ENCODE measurements at places on chromosomes 2 and 18. TPM values are rescaled to one million over a fixed set of nuclear protein-coding genes. Genes with fewer than 3 reads are reported as not detected.

CPO gene
- not detected for total RNA-seq

TWIST2 gene
- total RNA-seq: not detected

ALPG gene
- not detected for total RNA-seq

SCYGR4 gene
- not detected for total RNA-seq

SCN3A gene
- total RNA-seq: 0.27 TPM

GATA6 gene
- 0.13 TPM for total RNA-seq

SETBP1 gene
- 1.6 TPM for total RNA-seq

ICA1L gene
- total RNA-seq: 2.8 TPM

DNA sequence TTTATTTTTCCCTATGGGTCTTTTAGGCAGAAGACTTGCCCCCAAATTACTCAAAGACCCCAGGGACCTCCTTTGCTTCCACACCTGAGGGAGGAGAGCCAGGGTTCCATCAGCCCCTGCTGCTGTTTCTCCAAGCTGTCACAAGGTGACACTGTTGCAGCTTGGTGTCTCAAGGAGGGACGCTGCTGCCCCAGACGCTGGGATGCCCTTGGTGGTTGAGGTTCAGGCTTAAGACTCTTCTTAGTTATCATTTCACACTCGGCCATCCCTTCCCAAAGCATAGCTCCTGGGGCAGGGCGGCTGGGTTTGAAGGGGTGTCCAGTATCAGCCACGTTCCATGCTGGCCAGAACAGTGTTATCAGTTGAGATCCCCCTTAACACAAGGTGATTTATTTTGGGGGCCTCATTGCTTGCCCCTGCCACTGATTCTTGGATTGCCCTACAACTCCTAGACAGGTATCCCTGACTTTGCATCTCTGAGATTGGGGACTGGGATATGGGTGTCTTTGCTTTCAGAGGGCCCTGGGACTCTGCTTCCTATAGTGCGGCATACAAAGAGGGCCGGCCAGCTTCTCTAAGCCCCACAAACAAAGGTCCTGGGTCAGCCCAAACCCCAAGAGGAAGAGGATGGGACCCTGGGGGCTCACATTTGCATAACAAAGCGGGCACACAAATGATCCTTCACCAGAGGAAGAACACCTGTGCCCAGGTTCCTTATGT lies 22.7 kb downstream of the GPR55 start:
- no peak for DNase-seq

DNA sequence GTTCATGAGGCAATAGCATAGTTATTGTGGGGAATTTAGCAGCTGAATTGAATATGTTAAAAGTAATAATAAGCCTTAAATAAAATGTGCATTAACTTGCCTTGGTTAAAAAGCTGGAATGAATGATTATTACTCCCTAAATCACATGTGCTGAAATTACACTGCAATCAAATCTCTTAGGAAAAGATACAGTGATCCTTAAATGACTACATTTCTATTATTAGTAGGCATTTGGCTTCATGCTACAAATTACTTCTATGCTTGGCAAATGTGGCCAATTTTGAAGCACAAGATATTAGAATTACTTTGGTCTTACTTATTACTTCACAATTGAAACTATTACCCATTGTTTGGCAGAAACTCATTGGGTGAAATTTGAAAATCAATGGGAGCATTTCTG lies 5.4 kb downstream of the RND3 start:
- no peak for DNase-seq

- no peak for DNase-seq
Observed at GRCh38 chr2:231037731-231038482, 584 bp downstream of the C2orf72 start.

GRCh38 chr2:72719416-72719815 lies 106.4 kb downstream of the EXOC6B start:
- DNase-seq: no peak

DNA sequence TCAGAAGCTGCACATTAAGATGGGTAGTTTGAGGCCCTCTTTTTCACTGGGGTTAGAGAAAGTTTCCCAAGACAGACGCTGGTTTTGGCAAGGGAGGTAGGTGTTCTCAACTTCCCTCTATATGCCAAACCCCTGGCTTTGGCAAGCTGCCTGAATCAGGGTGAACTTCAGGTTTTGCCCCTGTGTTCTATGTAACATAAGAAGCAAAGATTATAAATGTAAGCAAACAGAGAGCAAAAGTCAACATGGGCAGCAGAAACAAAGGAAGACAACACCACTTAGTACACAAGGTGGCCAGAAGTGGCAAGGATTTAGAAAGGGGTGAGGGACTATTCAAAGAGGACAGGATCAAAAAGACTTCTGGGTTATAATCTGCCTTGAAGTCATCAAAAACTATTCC lies 70.5 kb upstream of the TFCP2L1 start:
- DNase-seq: no peak

- no peak for DNase-seq
Observed at GRCh38 chr2:231300722-231301076, 94.8 kb upstream of the B3GNT7 start.

GRCh38 chr2:24117902-24118301 lies 5.2 kb downstream of the PFN4 start:
- DNase-seq: no peak

DNA sequence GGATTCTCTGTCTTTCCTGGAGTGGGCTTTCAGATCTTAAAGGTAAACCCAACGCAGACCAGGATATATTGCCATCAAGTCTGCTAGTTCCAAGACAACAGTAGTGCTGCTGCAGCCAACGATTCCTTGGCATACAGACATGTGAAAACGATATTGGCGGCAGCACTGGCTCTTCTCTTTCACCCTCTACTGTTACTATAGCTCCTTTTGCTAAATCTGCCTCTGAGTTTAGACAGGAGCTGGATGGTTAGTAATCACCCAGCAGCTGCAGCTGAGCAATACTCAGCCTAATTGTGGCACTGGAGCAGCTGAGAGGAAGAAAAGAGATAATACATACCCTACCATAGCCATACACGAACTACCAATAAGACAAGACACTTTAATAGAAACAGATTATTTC lies 4.0 kb downstream of the YES1 start:
- DNase-seq: no peak

- no peak for DNase-seq
Observed at GRCh38 chr2:36812196-36812595, 115.7 kb downstream of the VIT start.

- no peak for DNase-seq
Observed at GRCh38 chr2:101190747-101191516, 39.8 kb upstream of the TBC1D8 start.

DNA sequence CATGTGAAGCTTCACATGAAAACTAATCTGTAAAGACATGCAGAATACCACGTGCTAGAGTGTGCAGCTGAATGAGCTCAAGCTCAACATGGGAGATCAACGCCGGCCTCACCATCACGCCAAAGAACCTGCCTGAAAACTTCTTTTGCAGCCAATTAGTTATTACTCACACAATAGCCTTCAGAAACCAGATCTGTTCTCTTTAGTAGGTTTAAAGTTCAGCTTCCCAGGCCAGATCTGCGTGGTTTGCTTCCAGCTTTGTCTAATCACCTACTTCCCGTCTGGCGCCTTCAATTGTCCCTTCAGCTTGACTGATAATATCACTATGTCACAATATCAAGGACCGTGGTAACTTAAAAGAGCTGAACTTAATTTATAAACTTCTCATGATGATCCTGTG lies 68.0 kb upstream of the ZNF236 start:
- no peak for DNase-seq

DNA sequence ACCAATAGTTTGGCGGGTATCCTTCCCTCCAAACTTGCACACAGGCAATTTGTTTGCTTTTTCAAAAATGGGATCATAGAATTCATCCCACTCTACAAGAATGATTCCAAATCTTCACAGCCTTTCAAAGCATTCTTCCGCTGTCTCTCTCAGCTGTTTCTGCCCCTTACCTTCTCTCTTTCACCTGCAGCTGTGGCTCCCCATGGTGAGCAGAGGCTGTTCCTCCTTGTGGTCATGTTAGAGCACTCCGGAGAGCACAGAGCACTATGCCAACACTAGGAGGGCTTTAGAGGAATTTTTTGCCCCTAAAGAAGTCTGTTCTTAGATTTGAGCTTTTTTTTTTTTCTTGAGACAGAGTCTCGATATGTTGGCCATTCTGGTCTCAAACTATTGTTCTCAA lies 30.4 kb downstream of the MTHFD2 start:
- DNase-seq: no peak

GRCh38 chr2:119517433-119517832 lies 6.8 kb downstream of the SCTR start:
- peak; percentile 14 for DNase-seq

- DNase-seq: no peak
Observed at GRCh38 chr2:10006236-10007161, 36.9 kb upstream of the KLF11 start.

- no peak for DNase-seq
Observed at GRCh38 chr2:158619496-158619895, 162.7 kb downstream of the PKP4 start.

- no peak for DNase-seq
Observed at GRCh38 chr2:176999301-176999700, 213.3 kb upstream of the HNRNPA3 start.

GRCh38 chr18:59455728-59456276 lies 96.7 kb upstream of the LMAN1 start:
- DNase-seq: no peak

- no peak for DNase-seq
Observed at GRCh38 chr2:83862600-83862999, 596.5 kb downstream of the SUCLG1 start.

DNA sequence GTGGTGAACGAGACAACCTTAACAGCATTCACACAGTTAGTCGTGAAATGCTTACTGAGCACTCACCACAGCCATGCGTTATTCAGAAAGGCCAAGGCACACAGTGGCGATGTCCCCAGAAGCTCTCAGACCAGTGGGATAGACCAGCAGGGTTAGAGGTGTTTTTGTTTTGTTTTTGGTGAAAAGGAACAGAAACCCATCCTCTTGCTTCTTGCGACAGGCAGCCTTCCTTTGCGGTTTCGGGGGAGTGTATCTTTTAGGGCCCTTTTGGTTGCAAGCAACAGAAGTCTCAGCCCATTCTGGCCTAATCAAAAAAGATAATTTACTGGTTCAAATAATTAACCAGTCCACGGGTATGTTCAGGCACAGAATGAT lies 4.7 kb downstream of the GNLY start:
- no peak for DNase-seq

GRCh38 chr2:152432206-152432653 lies 97.3 kb downstream of the FMNL2 start:
- no peak for DNase-seq

DNA sequence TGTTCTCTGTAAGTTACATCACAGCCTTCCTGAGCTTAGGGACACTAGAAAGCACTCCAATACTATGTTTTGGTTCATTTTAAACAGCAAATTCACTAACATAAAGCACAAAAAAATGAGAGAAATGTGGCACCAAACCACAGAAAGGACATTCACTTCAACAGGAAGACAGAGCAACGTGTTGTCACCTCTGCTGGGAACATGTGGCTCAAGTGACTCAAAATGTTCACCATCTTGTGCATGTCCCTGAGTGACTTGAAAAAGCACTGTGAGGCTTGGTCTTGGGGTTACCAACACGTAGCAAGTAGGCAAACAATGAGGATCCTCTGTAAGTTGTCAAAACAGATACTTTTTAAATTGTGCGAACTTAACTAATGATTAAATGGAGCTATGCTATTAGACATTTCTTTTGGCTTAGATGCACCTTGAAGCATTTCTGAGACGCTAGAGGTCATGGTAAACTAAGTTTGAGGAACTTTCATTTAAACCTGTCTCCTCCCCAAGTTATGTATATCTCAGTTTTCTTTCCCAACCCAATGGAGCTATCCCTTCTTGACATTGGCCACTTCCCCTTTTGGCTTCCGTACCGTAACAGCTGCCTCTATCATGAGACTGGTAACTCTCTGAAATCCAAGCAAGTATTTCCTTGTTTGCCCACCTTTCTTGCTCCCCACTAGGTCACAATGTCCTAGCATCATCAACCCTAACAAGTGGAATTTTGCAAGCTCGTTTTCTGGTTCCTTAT lies 14.0 kb upstream of the ST6GAL2 start:
- DNase-seq: no peak

DNA sequence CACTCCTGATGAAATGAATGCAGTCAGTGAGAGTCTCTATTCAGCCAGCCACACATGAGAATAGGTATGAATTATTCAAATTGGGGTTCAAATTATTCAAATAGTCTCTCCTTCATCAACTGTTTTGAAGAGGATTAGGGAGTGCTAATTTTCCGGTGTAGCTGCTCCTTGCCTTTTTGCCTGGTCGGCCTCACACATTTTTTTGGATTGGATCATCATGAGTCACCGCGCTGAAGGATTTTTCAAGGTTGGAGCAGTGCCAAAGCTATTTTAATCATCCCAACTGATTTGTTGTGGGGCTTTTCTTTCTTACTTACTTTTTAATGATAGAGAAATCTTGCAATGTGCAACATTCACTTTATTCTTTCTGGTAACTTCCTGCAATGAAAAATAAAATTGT lies 2.4 kb upstream of the DTNA start:
- DNase-seq: no peak

GRCh38 chr2:212034841-212035585 lies 503.6 kb downstream of the ERBB4 start:
- no peak for DNase-seq

- no peak for DNase-seq
Observed at GRCh38 chr18:55781481-55781957, 193.5 kb upstream of the TCF4 start.

- no peak for DNase-seq
Observed at GRCh38 chr18:69956057-69956456, 8.4 kb upstream of the CD226 start.

- DNase-seq: no peak
Observed at GRCh38 chr2:42865884-42866881, 73.8 kb upstream of the HAAO start.

DNA sequence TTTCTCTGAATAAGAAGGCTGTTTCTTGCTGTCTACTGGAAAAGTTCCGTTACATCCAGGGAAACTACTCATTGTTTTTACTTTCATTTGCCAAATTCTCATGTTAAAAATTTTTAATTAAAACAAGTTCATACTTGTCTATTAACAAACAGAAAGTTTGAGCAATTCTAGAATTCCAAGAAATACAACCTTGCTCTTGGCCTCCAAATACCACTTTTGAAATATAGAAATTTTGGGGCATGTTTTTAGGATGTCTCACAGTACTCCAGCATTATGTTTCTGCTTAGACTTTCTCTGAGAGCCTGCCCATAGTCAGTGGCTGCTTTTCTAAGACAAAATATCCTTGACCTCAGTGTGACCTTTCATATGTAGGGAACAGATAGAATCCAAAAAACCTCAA lies 228.7 kb upstream of the RND3 start:
- no peak for DNase-seq

DNA sequence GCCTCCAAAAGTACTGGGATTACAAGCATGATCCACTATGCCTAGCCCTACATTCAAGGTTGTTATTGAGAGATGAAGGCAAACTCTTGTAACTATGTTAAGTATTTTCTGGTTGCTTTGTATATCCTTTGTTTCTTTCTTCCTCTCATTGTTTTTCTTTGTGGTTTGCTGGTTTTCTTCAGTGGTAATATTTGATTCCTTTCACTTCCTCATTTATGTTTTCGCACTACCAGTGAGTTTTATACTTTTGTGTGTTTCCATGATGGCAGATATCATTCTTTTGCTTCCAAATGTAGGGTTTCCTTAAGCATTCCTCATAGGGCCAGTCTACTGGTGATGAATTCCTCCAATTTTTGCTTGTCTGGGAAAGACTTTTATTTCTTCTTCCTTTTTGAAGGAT lies 90.2 kb downstream of the NCK2 start:
- no peak for DNase-seq
